ENCODE measurements at places on chromosomes 2 and 18. TPM values are rescaled to one million over a fixed set of nuclear protein-coding genes. Genes with fewer than 3 reads are reported as not detected.

The TMEM247 gene
- not detected for total RNA-seq

GRCh38 chr2:148552675-148553331 lies 91.7 kb upstream of the EPC2 start:
- peaks cover 15% of the 10 kb centered on the region for H3K4me1 ChIP-seq
- peak overlapping the region; percentile 62 for H3K4me3 ChIP-seq

DNA sequence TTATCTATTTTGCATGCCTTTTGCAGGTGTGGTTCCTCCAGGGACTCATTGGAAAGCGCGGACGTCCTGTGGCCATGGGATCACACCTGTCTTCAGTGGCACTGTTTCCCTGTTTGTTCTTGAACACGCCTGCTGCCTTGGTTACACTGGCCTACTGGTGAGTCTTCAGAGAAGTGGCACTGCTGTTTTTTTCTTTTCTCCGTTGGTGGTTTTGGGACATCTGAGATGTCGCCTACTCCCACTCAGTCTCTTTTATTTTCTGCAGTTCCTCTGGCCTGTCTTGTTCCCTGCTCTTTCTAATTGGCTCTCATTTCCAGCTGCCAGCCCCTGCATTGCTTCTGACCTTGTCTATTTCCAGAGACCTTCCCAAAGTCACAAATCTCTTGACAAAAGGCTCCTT lies 35.7 kb upstream of the POU3F3 start:
- H3K4me3 ChIP-seq = no peak overlapping the region
- H3K36me3 ChIP-seq = no peaks in the 10 kb centered on the region
- no peaks in the 10 kb centered on the region for H3K27me3 ChIP-seq
- H3K27ac ChIP-seq = no peak overlapping the region
- no peak for DNase-seq

- no peak overlapping the region for H3K27ac ChIP-seq
- H3K36me3 ChIP-seq = no peaks in the 10 kb centered on the region
- no peak for DNase-seq
- no peaks in the 10 kb centered on the region for H3K4me1 ChIP-seq
- no peak overlapping the region for H3K4me3 ChIP-seq
Observed at GRCh38 chr2:102707796-102708695, 53.8 kb upstream of the TMEM182 start.

- H3K4me3 ChIP-seq = no peak overlapping the region
- H3K27me3 ChIP-seq = no peaks in the 10 kb centered on the region
- H3K4me1 ChIP-seq = no peaks in the 10 kb centered on the region
- H3K36me3 ChIP-seq = peaks cover 2% of the 10 kb centered on the region
- H3K27ac ChIP-seq = no peak overlapping the region
- DNase-seq = no peak
Observed at GRCh38 chr2:178846458-178846802, 39.2 kb upstream of the TTN start.

The KHK gene
- 3.7 TPM for total RNA-seq

DNA sequence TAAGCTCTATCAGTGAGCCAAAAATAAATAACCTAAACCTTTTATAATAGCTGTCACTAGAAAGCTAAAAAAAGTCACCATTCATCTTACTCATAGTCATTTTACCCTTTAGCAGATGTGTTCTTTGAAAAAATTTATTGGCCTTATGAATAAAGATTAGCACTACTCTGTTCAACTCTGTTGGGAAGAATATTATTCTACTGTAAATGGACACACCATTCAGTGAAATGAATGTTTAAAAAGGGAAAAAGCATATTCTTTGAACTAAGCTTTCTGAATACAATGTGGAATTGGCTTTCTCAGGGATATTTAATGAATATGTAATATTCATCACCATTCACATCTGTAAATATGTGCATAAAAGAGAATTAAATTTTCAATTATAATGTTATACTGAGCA lies 422.0 kb downstream of the CBLN2 start:
- H3K36me3 ChIP-seq = no peaks in the 10 kb centered on the region
- no peak overlapping the region for H3K4me3 ChIP-seq
- no peaks in the 10 kb centered on the region for H3K4me1 ChIP-seq
- no peak overlapping the region for H3K27ac ChIP-seq

GRCh38 chr2:38129481-38129880 lies 53.5 kb upstream of the CYP1B1 start:
- H3K27ac ChIP-seq = no peak overlapping the region
- H3K4me3 ChIP-seq = no peak overlapping the region
- no peaks in the 10 kb centered on the region for H3K4me1 ChIP-seq
- no peaks in the 10 kb centered on the region for H3K36me3 ChIP-seq
- no peaks in the 10 kb centered on the region for H3K27me3 ChIP-seq

The GULP1 gene
- 0.13 TPM for total RNA-seq

DNA sequence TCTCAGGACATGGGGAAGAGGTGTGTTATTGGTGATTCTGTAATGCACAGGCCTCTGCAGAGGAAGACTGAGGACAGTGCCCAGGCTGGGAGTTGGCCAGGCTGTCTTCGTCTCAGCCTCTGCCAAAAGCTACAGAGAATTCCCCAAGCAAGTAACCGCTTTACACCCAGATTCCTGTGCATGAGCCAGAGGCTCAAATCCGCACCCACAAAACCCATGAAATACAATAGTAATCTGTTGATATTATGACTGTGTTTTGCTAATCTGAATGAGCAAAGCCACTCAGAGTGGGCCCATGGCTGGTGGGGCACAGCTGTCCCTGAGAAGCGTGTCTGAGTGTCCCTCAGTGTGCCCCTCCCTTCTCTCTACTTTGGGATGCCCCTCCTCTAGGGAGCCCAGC lies 149.5 kb upstream of the PXDN start:
- no peak for DNase-seq
- H3K4me3 ChIP-seq = no peak overlapping the region
- no peak overlapping the region for H3K27ac ChIP-seq
- no peaks in the 10 kb centered on the region for H3K4me1 ChIP-seq
- H3K36me3 ChIP-seq = no peaks in the 10 kb centered on the region

DNA sequence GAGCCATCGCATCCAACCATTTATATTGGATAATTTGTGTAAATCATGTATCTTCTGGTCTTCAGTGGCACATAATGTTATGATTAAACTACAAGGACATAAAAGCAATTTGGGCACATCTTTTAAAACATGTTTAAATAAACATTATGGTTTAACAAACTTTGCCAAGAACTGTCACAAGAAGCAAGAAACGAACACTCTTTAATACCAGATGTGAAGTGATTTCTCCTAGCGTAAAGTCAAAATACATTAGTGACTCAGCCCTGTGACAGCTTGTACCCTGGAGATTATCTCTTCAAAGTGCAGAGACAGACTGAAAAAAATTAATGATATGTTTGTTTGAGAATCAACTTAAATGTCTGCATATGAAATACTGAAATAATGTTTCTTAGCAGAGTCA lies 39.9 kb downstream of the DSEL start:
- no peak overlapping the region for H3K4me3 ChIP-seq
- no peaks in the 10 kb centered on the region for H3K4me1 ChIP-seq
- DNase-seq = no peak
- H3K36me3 ChIP-seq = no peaks in the 10 kb centered on the region

- no peak for DNase-seq
- H3K27ac ChIP-seq = no peak overlapping the region
- H3K4me3 ChIP-seq = no peak overlapping the region
- H3K4me1 ChIP-seq = peaks cover 14% of the 10 kb centered on the region
- no peaks in the 10 kb centered on the region for H3K27me3 ChIP-seq
- H3K36me3 ChIP-seq = no peaks in the 10 kb centered on the region
Observed at GRCh38 chr18:12990123-12990475, 1.1 kb upstream of the CEP192 start.
